ENCODE measurements at places on chromosomes 7 and 10.

- DNase-seq, result no peak
Measured at GRCh38 chr10:132163826-132164515, 22.8 kb upstream of the DPYSL4 start.

DNA sequence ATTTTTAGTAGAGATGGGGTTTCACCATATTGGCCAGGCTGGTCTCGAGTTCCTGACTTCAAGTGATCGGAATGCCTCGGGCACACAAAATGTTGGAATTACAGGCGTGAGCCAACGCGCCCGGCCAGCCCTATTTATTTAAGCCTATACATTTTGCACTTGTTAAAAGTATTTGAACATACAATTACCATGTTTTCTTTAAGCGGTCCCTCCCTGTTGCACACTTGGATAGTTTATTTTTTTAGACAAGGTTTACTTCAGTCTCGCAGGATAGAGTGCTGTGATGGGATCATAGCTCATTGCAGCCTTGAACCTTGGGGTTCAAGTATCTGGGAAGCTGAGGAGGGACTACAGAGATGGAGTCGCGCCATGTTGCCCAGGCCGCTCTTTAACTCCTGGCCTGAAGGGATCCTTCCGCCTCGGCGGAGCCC lies 35.7 kb upstream of the SRRM3 start:
- no peak for DNase-seq

- no peak for DNase-seq
Measured at GRCh38 chr10:79092292-79092896, 23.6 kb downstream of the ZMIZ1 start.

GRCh38 chr10:14072541-14072940 lies 258.2 kb downstream of the FRMD4A start:
- no peak for DNase-seq

DNA sequence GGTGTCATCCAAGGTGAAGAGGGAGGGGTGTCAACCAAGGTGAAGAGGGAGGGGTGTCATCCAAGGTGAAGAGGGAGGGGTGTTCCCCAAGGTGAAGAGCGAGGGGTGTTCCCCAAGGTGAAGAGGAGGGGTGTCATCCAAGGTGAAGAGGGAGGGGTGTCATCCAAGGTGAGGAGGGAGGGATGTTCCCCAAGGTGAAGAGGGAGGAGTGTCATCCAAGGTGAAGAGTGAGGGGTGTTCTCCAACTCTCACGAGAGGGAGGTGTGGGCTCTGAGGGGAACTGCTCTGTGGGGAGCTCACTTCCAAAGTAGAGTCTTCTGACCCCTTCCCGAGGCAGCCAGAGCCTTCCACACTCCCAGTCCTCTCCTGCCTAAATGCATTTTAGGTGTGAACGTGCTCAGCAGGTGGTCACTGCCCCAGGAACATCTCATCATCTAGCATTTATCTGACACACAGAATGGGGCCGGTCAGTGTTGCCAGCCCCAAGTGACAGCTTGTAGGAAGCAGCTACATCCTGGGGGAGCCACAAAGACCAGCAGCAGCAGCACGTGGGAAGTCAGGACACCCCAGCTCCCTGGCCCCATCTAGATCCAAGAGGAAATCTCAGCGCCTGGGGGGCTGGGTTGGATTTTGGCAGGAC lies 323.8 kb downstream of the GLRX3 start:
- no peak for DNase-seq

DNA sequence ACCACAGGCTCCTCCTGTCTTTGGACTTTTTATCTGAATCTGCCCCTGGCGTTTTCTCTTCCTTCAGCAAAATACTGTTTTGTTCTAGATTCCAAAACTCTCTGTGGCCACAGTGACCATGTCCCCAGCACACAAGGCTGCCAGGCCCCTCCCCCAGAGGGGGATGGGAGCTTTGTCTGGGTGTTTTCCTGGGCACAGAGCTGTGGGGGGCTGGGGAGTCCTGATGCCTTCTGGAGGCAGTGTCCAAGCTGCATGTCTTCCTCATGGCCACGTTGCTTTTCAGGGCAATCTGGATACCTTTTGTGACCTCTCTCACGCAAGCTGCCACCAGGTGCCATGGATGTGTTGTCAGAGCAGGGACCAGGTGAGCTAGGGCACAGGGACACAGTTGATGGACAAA lies 26.2 kb downstream of the ANTXRL start:
- no peak for DNase-seq

- DNase-seq, result no peak
Measured at GRCh38 chr7:80060218-80060806, 74.3 kb upstream of the GNAI1 start.
